IPS-NIHi11 (cell line): ENCODE measurements at places on chromosomes 11 and 22.

DNA sequence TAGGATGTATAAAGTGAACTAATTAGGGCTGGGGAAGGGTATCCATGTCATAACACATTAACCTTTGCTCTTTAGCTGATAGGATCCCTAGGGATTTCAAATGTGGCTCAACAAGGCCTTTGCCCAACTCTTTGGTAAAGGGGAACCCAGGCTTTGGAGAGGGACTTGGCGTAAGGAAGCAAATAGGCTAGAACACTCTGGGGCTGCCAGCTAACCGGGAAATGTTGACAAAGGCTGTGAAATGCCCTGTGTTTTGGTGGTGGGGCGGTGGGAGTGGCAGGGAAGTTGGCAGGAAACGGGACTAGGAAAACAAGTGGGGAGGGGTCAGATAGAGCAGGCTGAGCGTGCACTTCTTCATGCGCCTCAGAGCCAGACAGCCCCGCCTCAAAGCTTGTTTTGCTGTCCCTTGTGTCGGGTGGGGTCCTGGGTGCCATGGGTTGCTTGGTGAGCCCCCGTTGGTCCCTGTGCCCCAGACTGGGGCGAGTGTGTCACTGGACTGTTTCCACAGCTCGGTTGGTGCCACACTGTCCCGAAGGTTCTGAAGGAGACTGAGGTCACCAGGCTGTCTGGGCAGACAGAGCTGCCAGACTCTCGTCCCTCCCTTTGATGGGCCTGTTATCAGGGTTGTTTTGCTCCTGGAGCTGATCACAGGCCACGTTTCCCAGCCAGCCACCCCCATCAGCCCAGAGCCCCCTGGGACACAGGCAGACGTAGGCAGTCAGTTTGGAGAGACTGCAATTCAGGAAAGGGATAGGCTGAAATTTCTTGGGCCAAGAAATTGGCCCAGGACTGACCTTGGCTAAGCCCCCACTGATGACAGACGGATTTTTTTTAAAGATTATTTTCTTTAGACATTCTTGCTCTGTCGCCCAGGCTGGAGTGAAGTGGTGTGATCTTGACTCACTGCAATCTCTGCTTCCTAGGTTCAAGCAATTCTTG is 19.6 kb downstream of the KCTD21 start:
- DNase-seq = no peak

GRCh38 chr11:92739041-92739440 is 230.4 kb upstream of the MTNR1B start:
- no peak for DNase-seq

DNA sequence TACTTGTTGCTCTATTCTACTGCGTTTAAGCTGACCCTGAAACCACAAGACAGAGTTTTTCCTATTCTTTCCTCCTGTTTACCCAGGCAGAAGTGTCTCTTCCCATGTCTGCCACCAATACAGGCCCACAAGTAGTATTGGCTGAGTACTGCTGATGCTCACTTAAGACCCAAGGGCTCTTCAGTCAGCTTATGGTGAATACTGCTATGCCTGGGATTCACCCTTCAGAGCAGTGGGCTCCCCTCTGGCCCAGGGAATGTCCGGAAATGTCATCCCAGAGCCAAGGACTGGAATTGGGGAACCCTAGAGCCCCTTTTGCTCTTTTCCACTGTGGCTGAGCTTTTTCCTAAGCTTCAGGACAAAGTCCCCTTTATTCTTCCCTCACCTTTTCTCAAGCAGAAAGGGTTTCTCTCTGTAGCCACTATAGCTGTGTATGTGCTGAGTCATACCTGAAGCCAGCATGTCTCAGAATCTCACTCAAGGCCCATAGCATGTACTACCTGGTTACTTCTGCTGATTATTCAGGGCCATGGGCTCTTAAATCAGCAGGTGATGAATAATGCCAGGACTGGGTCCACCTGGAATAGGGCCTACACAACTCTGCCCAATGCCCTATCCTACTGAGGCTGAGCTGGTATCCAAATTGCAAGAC is 745.8 kb upstream of the ANO5 start:
- DNase-seq = no peak

GRCh38 chr22:20661473-20661872 is 112.4 kb upstream of the SERPIND1 start:
- no peak for DNase-seq

DNA sequence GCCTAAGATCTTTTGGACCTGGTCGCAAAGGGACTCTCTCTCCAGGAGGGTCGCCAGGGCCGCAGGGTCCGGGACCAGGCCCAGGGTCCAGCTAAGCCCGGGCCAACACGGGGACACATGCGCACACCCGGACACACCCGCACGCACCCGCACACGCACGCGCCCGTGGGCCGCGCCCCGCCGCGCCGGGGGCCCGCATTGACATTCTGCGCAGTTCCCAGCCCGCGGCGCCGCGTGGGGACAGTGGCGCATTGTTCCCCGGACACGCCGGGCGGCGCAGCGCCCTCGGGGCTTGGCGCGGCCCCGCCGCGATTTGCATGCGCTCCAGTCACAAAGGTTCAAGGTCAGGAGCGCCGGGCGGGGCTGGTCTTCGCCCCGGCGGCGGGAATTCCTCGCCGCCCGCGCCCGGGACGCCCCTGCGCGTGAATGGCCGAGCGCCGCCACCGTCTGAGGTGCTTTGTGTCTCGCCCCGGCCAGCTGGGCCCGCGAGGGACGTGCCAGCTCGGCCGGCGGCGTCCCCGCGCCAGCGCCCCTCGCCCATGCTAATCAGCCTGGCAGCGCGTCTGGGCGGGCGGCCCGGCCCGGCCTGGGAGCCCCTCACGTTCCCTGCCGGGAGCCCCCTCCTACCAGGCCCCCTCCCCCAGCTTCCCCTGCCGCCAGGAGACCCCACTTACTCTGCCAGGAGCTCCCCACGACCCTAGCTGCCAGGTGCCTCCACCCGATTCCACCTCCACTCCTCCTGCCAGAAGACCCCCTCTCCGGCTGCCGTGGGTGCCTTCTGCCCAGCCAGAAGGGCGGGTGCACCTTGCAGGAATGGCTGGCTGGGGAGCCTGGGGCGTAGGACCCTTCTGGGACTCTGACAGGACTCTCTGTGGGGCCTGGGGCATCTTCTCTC is 50.5 kb upstream of the WNT7B start:
- DNase-seq = peak; percentile 65

GRCh38 chr11:7436657-7437056 is 48.6 kb upstream of the OLFML1 start:
- DNase-seq = no peak

GRCh38 chr11:42709216-42709615 is 602.6 kb upstream of the API5 start:
- no peak for DNase-seq

GRCh38 chr11:122097419-122098001 is 18.5 kb downstream of the BLID start:
- DNase-seq = no peak

GRCh38 chr22:32852395-32853251 is 51.1 kb downstream of the TIMP3 start:
- no peak for DNase-seq

- DNase-seq = no peak
Observed at GRCh38 chr22:46934746-46935491, 172.5 kb downstream of the TBC1D22A start.

DNA sequence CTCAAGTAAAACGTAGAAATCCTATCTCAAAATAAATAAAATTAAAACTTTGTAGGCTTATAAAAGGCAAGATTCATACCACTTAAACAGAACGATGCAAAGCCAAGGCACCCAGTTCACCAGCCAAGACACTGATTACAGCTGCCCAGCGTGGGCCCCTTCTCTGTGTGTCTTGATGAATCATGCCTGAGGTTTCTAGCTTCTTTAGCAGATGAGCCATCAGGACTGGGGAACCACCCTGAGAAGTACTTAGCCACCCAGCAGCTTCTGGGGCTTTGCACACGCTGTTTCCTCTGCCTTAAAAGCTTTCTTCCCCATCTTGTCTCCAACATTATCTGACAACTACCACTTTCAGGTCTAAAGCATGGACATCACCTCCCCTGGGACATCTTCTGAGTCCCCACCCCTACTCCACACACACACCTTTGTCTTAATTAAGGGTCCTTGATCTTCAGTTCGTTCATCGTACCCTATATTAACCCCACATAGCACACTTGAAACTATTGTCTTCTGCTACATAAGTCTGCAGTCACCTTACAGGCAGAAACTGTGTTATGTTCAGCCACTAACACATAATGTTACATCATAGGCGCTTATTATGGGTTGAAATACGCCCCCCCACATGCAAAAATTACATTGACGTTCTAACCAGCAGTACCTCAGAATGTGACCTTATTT is 8.7 kb upstream of the LAYN start:
- DNase-seq = no peak

GRCh38 chr11:110298301-110298765 is 1.9 kb upstream of the RDX start:
- DNase-seq = no peak

- DNase-seq = no peak
Observed at GRCh38 chr11:103368145-103368544, 258.9 kb downstream of the DYNC2H1 start.

DNA sequence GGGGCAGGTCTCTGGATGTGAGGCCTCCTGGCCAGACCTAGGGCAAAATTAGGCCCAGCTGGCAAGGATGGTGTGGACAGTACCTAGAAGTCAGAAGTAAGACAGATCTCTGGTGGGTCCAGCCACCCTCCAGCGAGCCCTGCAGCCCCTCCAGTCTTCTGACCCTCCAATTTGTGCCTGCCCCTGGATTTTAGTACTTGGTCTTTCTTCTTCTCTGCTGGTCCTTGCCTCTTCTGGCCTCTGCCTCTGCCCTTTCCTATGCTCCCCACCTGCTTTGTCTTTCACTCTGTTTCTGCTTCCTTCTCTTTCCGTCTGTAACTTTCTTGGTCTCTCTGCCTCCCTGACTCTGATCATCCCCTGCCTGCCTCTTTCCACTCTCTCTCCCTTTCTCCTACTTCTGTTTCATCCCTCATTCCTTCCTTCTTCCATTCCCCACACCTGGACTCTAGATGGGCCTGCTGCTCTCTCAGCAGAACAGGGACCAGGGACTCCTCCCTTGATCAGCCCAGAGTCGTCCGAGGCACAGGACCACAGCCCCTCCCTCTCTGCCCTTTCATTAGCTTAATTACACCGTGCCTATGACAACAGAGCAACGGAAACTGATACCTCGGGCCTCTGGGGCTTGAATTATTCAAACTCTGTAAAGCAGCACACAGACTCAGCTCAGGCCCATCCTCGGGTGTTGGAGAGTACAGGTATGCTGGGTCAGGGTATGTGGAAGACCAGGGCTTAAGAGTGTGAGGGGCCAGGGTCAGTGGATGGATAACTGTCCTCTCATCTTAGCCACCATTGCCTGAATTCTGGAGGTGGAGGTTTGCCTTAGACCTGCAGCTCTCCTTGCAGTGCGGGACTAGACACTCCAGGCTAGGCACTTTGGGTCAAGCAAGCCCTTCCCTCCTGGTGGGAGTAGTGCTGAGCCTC is at the start of gene CHRNA10:
CHRNA10 (minus strand) TSS at position 51 of the 921 bp plus-strand sequence. CDS start 72 bp downstream, outside the sequence.
- no peak for DNase-seq

- DNase-seq = no peak
Observed at GRCh38 chr11:112828421-112828820, 132.8 kb upstream of the NCAM1 start.

GRCh38 chr22:38450234-38450797 is 4.7 kb downstream of the KCNJ4 start:
- no peak for DNase-seq
